ENCODE measurements at places on chromosomes 5 and 9. TPM values are rescaled to one million over a fixed set of nuclear protein-coding genes. Genes with fewer than 3 reads are reported as not detected.

Gene ADAMTS12
- 0.88 TPM for total RNA-seq

Gene HSPB3
- 145 TPM for total RNA-seq

Gene PCDH12
- 6.0 TPM for total RNA-seq

Gene SLC34A3
- not detected for total RNA-seq

Gene SHISAL2B
- not detected for total RNA-seq

Gene ADAMTS6
- total RNA-seq = 0.24 TPM

Gene RGP1
- total RNA-seq = 38.8 TPM

Gene STXBP1
- 10.8 TPM for total RNA-seq

Gene SPATA31C1
- total RNA-seq = not detected

Gene SLC6A19
- total RNA-seq = not detected

GRCh38 chr5:33794550-33795181 lies 97.1 kb downstream of the ADAMTS12 start:
- DNase-seq = no peak

DNA sequence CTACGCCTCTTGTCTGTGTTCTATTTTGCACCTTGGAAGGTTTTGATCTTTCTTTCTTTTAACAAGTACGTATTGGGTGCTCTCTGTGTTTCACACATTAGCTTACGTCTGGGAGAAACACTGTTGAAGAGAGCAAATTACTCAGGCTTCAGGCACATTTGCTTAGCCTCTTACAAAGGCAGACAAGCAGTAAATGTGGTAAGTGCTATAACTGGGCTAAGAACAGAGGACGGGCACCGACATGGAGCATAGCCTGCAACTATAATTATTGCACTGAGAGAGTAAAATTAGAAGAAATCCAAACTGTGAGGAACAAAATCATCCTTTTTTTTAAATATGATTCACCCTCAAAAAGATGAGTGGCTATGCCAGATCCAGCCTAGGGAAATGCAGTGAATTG lies 9.4 kb upstream of the PARP8 start:
- no peak for DNase-seq

- DNase-seq = no peak
Measured at GRCh38 chr5:59732301-59732700, 161.2 kb downstream of the PDE4D start.

DNA sequence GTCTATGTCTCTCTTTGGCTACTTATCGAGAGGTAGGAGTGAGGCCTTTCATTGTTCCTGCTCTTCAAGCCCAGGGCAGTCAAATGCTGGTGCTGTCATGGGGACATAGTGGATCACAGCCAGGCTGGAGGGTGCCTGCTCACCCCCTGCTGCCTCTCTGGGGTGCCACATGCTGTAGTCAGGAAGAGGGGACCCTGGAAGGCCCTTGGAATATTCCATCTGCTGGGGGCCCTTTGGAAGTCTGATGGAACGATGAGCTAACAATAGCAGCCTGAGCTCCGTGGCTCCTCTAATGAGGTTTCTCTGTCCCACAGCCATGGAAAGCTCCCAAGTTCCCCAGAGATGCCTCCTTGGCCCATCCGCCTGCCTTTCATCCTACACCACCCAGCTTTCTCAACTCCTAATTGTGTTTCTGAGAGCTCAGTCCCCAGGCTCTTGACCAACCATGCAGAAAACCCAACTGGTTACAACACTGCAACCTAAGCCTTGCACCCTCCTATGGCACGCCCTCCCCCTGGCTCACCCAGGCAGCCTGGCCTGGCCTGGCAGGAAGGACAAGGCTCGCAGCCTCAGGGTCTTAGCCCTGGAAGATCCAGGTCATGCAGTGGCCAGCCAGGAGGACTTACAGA lies 91.7 kb downstream of the NRG2 start:
- peak; percentile 56 for DNase-seq

GRCh38 chr5:130545291-130545690 lies 619.8 kb downstream of the HINT1 start:
- no peak for DNase-seq

- no peak for DNase-seq
Measured at GRCh38 chr5:16673241-16674201, 56.7 kb upstream of the RETREG1 start.

- no peak for DNase-seq
Measured at GRCh38 chr5:177099422-177100093, 12.8 kb downstream of the FGFR4 start.

DNA sequence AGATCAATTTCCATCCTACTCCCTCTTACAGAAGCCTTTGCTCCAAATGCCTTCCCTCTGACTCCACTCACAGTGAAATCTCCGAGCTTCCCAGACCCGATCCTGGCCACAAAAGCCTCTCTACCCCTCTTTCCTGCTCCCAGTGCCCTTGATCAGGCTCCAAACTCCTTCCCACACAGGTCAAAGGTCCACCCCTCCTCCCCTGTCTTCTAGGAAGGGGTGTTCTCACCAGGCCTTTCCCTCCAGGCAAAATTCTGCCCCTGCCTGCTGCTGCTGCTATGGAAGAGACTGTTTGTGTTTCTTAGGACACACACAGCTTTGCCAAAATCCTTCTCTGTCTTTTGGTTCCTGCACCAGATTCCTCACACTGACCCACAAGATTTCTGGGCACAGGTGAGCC lies 85.8 kb upstream of the ALDH1A1 start:
- DNase-seq = peak; percentile 56

GRCh38 chr5:103245761-103246160 lies 12.8 kb upstream of the MACIR start:
- no peak for DNase-seq

GRCh38 chr5:163504079-163504931 lies 1.1 kb upstream of the MAT2B start:
- peak; percentile 35 for DNase-seq

DNA sequence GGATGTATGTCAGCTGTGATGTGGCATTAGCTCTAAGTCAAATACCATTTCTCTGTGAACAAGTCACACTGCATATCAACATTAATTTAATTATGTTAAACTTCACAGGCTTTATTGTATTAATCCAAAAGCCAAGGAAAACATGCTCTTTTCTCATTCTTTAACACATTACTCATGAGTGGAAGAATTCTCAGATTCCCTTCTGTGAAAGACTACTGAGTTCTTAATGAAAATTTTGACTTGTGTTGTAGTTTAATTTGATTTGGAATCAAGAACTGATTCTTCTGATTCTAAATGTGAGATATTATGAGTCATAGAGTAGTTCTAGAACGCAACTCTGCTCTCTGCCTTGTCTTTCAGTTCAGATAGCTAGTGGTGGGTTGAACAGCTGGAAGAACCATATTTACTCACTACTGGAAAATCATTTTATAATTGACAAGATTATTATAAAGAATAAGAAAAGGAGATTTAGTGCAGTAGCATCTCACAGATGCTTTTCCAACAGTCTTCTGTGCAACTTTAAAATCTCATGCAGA lies 90.6 kb downstream of the VCAN start:
- DNase-seq = no peak

DNA sequence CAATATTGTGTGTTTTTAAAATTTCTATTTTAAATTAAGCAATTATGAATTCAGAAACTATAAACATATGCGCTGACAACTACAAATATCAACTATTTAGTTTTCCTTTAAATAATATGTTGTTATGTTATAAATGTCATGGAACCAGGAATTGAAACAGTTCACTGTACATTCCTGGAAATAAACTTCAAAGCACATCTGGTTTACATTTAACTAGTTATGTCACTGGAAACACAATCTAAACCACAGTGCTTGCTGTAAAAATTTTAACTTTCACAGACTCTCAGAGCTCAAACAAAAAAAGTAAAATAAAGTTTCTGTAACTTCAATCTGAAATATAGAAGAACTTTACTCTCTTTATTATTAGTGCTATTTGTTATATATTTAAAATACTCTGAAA lies 179.2 kb downstream of the FBN2 start:
- DNase-seq = no peak

DNA sequence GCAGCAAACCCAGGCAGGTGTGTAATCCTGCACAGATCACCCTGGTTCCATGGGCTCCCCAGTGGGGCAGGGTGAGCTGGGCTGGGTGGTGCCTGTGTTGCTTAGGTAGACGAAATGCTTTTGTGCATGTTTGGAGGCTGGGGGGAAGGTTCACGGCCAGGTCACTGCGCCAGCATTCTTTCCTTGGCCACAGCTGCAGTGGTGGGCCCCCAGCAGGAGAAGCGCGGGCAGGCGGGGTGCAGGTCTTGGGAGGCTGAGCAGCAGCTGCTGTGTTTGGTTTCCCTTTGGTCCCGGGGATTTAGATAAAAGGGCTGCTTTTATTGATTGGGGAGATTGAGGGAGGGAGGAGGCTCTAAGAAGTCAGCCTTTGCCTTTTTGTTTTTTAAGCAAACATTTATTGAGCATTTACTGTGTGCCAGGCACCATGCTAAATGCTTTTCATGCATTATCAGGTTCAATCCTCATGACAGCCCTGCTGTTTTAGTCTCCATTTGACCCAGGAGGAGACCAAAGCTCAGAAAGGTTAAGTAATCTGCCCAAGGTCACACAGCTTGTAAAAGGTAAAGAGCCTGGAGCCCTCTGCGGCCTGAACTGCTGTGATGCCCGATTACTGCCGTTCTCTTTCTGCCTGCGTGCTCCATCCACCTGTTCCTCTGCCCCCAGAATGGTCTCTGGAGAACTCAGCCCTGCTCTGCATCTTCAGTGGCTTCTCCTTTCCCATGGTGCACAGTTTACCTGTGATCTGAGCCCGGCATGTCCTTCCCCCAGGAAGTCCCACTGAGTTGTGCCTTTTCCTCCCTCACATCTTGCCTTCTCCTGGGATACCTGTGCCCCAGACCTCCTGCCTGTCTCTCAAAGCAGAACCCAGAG lies 94.4 kb downstream of the MACROH2A1 start:
- no peak for DNase-seq

GRCh38 chr9:123997665-123998277 lies 13.8 kb upstream of the LHX2 start:
- peak; percentile 64 for DNase-seq

DNA sequence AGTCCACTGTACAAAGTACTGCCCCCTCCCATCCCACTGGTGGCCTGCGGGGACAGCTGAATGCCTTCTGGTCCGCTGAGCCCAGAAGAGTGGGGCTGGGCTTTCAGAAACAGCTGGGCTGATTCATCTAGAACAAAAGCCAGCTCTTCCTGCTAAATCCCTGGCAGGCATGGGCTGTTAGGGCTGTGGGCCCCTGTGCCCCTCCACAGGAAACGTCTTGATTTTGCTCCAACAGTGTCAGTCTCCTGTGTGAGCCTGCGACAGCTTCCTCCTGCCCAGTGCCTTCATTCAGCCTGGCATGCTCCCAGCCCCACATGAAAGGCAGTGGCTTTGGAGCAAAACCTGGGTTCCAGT lies 6.9 kb upstream of the GSN start:
- peak; percentile 13 for DNase-seq

DNA sequence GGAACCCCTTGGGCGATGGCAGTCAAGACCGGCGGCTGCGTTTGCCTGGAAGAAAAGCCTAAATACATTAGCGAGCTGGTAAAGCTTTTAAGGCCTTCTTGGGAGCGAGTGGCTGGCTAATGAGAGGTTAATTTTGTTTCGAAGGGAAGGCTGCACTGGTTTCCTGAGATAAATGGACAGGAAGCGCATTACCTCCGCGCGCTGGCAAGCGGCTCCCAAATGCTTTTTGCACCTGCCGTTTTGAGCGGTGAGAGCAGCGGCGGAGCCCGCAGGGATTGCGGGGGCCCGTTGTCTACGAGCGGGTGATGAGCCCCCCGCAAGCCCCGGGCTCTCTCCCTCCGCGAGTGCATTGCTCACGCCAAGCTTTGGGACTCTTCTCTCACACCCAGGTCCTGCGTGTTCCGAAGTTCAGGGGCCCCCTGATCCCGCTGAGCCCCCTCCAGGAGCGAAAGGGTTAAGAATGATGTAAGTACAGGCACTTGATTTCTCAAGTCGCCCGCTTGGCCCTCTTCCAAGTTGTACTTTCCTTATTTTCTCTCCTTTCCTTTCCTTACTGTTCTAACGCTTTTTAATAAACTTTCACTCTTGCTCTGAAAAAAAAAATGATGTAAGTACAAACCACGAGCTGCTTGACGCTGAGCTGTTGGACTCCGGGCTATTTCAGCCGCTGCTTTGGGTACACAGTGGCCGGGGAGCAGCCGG lies 3.1 kb upstream of the RGMB start:
- DNase-seq = peak; percentile 45

GRCh38 chr5:150313501-150313900 lies 10.8 kb upstream of the ARSI start:
- no peak for DNase-seq

DNA sequence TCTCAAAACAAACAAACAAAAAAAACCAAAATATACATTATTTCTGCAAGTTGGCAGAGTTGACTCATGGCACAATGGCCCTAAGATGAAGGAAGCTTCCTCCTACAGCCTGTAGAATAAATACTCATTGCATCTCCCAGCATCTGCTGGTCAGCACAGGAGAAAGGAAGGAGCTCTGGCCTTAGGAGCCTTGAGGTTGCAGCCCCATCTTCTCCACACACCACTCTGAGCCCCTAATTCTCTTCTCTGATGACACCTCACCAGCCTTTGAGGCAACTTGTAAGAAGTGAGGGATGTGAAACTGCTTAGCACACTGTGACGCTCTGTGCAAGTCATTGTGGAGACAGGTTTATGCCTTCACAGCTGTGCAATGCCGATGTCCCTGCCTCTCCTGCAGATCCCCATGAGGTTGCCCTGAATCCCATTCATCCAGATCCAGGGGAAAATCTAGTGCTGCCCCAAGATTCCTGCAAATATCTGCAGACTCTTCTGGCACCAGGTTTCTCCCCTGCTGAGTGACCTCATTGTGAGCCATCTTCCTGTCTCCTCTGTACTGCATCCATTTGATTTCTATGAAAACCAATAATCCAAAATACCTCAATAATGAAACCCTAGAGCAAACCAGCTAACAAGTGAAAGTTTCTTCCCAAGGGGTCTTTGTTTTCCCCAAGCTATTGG lies 65.3 kb upstream of the TGFBR1 start:
- no peak for DNase-seq

GRCh38 chr5:181219262-181220177 lies 3.6 kb upstream of the TRIM41 start:
- no peak for DNase-seq

- no peak for DNase-seq
Measured at GRCh38 chr5:177606071-177607051, 6.4 kb downstream of the B4GALT7 start.

GRCh38 chr9:88579050-88579715 lies 44.2 kb downstream of the NXNL2 start:
- DNase-seq = no peak

DNA sequence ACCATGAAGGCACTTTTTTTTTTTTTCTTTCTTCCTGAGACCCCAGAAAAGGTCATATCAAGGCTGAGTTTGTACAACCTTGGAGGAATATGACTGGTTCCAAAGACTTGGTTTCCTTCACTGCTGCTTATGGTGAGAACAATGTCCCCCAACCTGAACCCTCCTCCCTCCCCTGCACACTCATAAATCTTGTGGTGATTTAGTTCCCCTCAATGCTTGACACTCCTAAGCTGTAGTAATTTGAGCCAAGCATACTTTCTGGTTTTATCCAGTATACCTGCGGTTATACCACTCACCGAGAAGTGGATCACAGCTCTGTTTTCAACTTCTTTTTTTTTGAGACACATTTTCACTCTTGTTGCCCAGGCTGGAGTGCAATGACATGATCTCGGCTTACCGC lies 149.9 kb upstream of the KLF4 start:
- no peak for DNase-seq

- DNase-seq = no peak
Measured at GRCh38 chr9:1745980-1746379, 269.2 kb upstream of the SMARCA2 start.
